ENCODE measurements at places on chromosomes 12 and 14. TPM values are rescaled to one million over a fixed set of nuclear protein-coding genes. Genes with fewer than 3 reads are reported as not detected.

DNA sequence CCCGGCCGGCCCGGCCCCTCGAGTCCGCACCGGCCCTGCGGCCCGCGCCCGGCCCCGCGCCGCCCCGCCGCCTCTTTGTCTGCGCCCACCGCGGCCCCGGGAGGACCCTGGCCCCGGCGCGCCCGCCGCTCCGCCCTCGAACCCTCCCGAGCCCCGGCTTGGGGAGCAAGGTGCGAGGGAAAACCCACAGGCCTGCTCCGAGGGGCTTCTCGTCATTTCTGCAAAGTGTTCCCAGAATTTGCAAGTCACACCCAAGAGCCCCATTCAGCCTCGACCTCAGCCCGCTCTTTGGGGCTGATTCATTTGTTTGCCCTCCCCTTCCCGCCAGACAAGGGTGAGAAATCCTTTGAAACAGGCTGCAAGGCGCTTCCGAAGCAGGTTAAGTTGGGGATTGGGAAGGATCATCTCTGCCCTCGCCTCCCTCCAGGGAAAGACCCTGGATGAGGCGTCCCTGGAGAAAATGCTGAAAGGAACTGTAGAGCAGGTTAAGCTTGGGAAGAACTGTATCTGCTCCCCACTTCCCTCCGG, 325 bp upstream of the CLIP1 start:
- H3K36me3 ChIP-seq, result no peaks in the 10 kb centered on the region
- H3K27me3 ChIP-seq, result no peaks in the 10 kb centered on the region
- no peak for DNase-seq
- peak overlapping the region; percentile 87 for H3K4me3 ChIP-seq

GRCh38 chr12:130838284-130838950, 633 bp downstream of the STX2 start:
- H3K27me3 ChIP-seq, result no peaks in the 10 kb centered on the region
- peak overlapping the region; percentile 80 for H3K27ac ChIP-seq
- H3K36me3 ChIP-seq, result no peaks in the 10 kb centered on the region
- no peak for DNase-seq
- H3K4me1 ChIP-seq, result peaks cover 13% of the 10 kb centered on the region
- H3K4me3 ChIP-seq, result peak overlapping the region; percentile 85

Gene TTC9
- total RNA-seq, result 0.49 TPM

DNA sequence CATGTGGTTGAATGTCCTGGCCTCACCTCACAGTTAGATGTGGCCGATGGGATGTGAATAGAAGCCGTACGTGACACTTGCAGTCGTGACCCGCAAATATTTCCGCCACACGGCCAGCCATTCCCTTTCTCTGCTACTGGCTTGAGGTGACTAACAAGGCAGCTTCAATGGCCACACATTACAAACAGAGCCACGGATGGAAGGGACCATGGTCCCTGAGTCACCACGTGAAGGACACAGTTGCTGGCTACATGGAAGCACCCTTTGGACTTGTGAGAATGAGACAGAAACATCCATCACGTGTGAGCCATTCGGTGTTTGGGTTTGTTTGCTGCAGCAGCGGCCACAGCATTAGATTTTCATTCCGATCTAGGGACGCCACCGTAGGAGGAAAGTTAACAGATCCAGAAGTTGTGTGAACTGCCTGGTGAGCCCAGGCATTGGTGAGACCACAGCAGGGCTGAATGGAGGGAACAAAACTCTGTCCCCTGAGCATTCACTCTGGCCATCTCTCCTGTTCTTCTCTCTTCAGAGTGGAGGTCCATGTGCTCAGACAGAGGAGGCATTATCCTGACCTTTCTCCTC, 33.5 kb upstream of the ADGRD1 start:
- H3K27ac ChIP-seq, result no peak overlapping the region
- peaks cover 45% of the 10 kb centered on the region for H3K27me3 ChIP-seq
- no peaks in the 10 kb centered on the region for H3K36me3 ChIP-seq
- no peak for DNase-seq
- H3K4me3 ChIP-seq, result no peak overlapping the region
- peaks cover 12% of the 10 kb centered on the region for H3K4me1 ChIP-seq

GRCh38 chr14:61365667-61366212, 44.4 kb downstream of the PRKCH start:
- H3K36me3 ChIP-seq, result no peaks in the 10 kb centered on the region
- no peak overlapping the region for H3K4me3 ChIP-seq
- no peaks in the 10 kb centered on the region for H3K27me3 ChIP-seq
- no peak overlapping the region for H3K27ac ChIP-seq
- H3K4me1 ChIP-seq, result no peaks in the 10 kb centered on the region

- H3K36me3 ChIP-seq, result no peaks in the 10 kb centered on the region
- no peak for DNase-seq
- peaks cover 15% of the 10 kb centered on the region for H3K27me3 ChIP-seq
- no peak overlapping the region for H3K4me3 ChIP-seq
- H3K27ac ChIP-seq, result no peak overlapping the region
Observed at GRCh38 chr12:96989916-96990315, 82.9 kb downstream of the NEDD1 start.

GRCh38 chr14:71591231-71591630, 341.0 kb upstream of the RGS6 start:
- DNase-seq, result no peak
- H3K27me3 ChIP-seq, result no peaks in the 10 kb centered on the region
- H3K36me3 ChIP-seq, result no peaks in the 10 kb centered on the region

Gene STAB2
- not detected for total RNA-seq

DNA sequence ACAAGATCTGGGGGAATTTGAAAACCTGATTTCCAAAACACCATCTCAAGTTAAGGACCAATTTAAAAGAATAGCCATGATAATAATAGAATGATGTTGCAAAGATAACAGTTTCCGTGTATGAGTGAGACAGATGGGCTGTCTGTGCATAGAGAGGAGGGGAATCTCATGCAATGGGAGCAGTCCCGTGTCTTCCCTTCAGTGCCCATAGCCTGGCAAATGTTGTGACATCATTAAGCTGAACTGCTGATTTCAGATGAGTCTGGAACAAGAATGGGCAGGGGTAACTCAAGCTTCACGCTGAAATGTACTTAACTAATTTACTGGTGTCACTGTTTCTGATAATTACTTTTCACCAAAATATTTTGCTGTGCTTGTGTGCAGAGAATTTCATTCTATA, 454.0 kb downstream of the FOXG1 start:
- no peak for DNase-seq
- H3K27me3 ChIP-seq, result no peaks in the 10 kb centered on the region
- H3K4me3 ChIP-seq, result no peak overlapping the region
- no peaks in the 10 kb centered on the region for H3K36me3 ChIP-seq
- no peaks in the 10 kb centered on the region for H3K4me1 ChIP-seq

DNA sequence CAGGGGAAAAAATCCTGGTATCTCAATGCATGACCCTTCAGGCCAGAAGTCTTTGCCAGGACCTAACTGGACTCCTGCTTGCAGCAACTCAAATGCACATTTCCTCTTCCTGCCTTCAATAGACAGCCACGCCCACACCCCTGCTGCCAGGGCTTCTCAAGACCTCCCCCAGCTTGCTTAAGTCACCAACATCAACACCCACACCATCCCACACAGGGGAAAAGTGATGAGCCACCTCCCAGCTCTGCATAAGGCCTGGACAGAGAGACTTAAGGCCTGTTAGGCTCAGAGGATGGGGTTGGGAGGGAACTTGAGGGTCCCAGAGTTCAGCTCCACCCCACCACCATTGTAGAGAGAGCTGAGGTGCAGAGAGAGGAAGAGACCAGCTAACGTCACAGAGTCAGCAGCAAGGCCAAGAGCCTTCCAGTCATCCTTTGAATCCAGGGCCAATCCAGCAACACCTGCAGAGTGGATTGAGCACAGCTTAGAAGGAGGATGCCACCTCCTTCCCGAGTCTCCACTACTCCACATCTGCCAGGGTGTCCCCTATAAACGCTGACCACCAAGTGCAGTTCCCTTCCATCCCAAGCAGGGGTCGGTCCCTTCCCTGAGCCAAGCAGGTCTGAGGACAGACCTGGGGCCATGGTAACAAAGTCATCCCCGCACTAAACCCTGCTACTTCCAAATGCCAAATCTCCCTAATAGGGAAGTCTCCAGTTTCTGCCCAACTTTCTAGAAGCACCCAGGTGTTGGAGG, 50.0 kb downstream of the KDM2B start:
- H3K27ac ChIP-seq, result no peak overlapping the region
- no peak for DNase-seq
- H3K27me3 ChIP-seq, result no peaks in the 10 kb centered on the region
- H3K4me3 ChIP-seq, result no peak overlapping the region
- no peaks in the 10 kb centered on the region for H3K4me1 ChIP-seq

GRCh38 chr12:115694564-115694963, 582.9 kb downstream of the MED13L start:
- no peak overlapping the region for H3K4me3 ChIP-seq
- H3K36me3 ChIP-seq, result no peaks in the 10 kb centered on the region
- no peak for DNase-seq
- no peak overlapping the region for H3K27ac ChIP-seq
- no peaks in the 10 kb centered on the region for H3K27me3 ChIP-seq

DNA sequence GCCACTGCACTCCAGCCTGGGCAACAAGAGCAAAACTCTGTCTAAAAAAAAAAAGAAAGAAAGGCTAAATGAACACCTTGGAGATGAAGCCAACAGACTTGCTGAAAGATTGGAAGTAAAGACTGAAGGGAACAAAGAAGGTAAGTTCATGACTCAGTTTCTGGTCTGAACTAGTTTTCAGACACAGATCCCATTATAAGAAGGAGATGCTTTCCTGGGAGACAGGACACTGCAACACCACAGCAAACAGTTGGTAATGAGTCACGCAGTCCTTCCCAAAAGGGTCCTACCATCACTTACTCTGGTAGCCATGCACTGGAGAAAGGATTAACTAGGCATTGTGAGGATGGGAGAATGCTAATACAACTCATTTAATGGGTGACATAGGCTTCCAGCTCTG, 97.2 kb downstream of the SSPN start:
- H3K27me3 ChIP-seq, result no peaks in the 10 kb centered on the region
- no peak overlapping the region for H3K4me3 ChIP-seq
- peak overlapping the region; percentile 5 for H3K27ac ChIP-seq

Gene CLEC14A
- total RNA-seq, result 0.10 TPM

All from Panc1 (cell line).